ENCODE measurements at places on chromosomes 7 and 10.

GRCh38 chr10:132685101-132685891 lies 100.7 kb downstream of the NKX6-2 start:
- no peak for DNase-seq

- no peak for DNase-seq
Observed at GRCh38 chr7:33673029-33673700, 232.2 kb upstream of the BMPER start.

GRCh38 chr7:30928254-30928872 lies 16.7 kb downstream of the AQP1 start:
- DNase-seq, result no peak

DNA sequence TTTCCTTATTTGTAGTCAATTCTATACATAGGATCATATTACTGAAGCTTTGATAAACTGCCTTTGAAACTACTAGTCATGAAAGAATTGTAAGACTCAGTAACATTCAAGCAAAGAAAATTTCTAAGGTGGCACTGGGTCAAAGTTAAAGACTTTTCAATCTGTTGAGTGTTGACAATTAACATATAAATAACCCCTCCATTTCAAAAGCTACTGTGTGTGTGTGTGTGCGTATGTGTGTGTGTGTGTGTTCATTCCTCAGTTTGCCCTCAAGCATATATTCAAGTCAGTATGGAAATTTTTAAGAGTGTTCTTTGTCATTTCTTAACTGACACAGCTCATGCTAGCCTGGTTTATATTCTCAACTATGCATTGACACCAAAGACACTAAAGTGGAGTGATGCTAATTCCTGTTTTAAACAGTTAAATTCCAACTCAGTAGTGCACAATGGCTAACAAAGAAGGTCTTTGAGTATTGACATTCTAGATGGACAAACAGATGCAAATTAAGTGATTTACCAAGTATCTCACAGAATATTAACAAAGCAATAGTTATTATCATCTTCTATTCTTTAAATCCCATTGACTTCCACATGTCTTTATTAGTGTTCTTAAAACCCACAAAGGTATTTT lies 314.8 kb upstream of the GRM3 start:
- no peak for DNase-seq

GRCh38 chr10:113961182-113962031 lies 82.3 kb upstream of the ADRB1 start:
- no peak for DNase-seq

GRCh38 chr7:152177681-152178404 lies 152.4 kb downstream of the GALNT11 start:
- no peak for DNase-seq

DNA sequence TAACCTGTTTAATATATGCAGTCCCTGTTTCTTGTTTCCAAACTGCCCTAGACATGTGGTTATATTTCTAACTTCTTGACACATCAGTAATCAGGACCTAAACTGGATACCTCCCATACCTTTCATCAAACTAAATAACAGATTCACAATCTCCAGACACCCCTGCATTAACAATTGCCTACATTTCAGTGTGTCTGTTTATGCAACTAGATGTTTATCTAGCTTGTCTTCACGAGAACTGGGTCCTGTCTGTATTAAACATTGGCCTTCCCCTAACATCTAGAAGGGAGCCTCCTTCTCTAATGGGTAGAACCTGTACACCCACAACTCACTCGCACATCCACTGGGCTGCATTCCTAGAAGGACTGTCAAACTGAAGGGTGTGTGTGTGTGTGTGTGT lies 683.7 kb upstream of the FZD8 start:
- DNase-seq, result no peak

- DNase-seq, result no peak
Observed at GRCh38 chr10:35208949-35209613, 82.4 kb downstream of the CREM start.

DNA sequence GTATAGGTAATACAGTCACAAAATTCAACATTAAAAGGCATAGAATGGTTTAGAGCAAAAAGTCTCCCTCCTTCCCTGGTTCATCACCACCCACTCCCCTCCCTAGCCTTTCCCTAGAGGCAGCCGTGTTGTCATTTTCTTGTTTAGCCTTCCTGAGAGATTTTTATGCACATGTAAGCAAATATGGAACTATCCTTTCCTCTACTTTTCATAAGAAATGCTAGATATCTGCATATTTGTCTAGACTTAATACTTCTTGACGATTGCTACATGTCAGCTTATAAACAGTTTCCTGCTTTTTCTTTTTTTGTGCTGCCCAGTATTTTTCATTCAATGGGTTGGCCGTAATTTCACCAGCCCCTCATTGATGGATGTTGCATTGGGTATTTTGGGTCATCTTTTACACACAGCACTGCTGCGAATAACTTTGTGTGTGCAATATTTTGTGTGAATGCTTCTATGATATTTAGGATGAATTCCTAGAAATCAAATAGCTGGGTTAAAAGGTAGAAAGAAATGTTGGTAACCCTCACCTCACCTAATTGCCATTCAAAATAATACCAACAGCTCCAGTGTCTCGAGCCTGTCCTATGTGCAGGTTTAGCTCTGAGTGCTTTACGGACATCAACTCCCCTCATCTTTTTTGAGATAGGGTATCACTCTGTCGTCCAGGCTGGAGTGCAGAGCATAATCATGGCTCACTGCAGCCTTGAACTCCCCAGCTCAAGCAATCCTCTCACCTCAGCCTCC lies 6.9 kb downstream of the IRF5 start:
- DNase-seq, result no peak

- DNase-seq, result no peak
Observed at GRCh38 chr10:16933783-16934182, 116.6 kb upstream of the RSU1 start.

- DNase-seq, result no peak
Observed at GRCh38 chr10:32112055-32112454, 55.8 kb upstream of the KIF5B start.

- no peak for DNase-seq
Observed at GRCh38 chr7:8481752-8482446, 48.5 kb downstream of the NXPH1 start.

DNA sequence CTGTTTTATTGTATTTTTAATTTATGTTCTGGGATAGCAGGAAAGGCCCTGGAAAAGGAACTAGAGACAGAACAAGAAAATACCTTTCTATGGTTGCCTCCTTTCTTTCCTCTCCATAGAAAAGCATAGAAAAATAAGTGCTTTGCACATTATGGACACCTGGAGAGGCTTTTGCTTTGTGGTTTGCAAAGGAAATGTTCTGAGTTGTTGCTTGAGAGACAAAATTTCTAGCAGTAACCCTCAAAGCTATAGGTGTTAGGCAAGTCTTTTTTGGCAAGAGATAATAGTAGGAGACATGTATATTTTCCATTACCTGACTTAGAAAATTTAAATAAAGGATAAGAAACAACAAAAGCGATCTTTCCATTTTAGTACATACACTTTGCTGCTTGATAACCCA lies 378.6 kb upstream of the PRKCQ start:
- DNase-seq, result no peak

GRCh38 chr10:6365384-6365783 lies 162.7 kb downstream of the PFKFB3 start:
- DNase-seq, result no peak

DNA sequence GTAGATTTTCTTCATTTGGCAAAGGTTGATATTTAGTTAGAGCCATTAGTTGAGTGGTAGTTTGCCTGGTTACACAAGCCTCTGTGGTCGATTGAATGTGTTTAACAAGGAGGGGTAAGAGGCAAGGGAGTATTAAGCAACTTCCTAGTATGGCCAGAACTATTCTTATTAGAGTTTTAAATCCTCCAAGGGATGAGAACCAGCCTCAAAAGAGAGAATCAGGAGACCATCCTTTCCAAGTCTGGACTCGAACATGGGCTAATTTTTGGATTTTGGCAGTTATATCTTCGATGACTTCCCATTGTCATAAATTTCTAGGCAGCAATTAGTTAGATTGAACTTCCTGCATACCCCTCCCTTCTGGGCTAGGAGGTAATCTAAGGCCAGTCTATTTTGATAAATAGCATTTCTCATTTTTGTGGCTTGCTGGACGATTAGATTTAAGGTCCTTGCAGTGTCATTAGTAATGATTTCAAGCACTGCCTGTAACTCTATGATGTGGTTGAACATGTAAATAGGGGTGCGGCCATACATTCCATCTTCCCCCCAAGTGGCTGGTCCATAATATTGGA lies 219.5 kb upstream of the KCND2 start:
- no peak for DNase-seq

DNA sequence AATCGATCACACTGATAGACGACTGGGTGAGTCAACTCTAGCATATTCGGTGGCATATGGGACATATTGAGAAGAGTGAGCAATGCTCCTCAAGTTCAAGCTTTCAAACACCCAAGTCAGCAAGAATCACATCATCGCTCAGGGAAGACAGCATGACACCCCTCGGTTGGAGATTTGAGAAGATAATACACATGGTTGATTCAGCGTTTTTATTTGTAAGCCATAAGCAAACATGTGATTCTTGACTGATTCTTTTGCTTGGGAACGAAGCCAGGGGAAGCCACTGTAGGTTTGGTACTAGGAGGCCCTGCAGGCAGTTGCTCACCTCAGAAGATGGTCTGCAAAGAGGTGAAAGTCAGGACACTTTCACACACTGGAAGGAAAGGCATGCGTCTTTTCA lies 12.6 kb downstream of the UCMA start:
- no peak for DNase-seq

GRCh38 chr10:5566614-5567013 lies 41.9 kb downstream of the CALML3 start:
- no peak for DNase-seq

GRCh38 chr10:34235164-34235832 lies 579.8 kb downstream of the PARD3 start:
- peak; percentile 15 for DNase-seq

DNA sequence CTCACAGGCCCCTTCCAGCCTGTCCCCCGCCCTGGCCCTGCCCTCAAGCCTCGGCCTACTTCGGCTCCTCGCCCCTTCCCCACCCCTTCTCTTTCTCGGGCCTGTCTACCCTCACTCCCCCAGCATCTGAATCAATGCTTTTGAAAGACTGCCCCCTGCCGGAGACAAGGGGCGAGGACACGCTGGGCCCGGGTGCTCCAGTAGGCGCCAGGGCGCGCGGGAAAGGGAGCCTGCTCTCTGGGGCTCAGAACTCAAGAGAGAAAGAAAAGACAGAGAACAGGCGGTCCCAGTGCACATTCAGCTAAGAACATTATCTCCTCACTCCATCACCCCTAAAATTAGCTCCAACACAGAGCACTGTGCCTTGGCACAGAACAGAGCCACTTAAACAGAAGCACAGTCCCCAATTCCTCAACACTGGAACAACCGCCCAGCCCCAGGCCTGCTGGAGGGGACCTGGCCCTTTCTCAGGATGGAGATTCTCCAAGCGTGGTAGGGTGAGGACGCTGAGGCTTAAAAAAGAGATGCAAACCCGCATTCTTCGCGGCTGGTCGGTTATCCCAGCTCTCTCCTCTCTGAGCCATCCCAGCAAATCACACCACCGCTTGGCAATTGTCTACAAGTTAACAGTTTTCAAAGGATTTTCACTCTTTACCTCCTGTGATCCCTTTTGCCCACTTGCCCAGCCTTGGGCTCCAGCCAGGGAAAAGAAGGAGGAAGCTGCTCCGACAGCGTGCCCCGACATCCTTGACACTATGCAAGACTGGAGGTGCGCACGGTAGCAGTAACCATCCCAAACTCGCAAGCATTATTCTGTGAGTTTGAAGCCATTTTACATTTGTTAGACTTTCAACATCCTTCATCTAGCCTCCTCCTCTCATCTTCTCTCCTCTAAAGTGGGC lies 2.1 kb downstream of the GIGYF1 start:
- DNase-seq, result no peak

DNA sequence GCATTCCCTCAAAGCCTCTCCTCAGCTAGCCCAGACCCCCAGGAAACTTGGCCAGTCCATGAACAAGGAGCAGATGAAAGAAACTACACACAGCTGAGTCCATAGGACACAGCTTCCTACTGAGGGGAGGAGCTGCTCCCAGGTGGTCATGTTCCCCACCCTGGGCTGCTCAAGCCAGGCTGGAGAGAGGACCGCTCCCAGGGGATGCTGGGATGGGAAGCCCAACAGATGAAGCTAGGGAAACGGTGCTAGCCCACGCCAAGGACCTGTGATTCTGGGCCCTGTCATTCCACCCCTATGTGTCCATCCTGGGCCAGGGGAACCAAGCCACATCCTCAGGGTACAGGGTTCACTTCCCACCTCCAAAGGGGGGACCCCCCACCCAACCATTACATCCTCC lies 19.0 kb downstream of the KCNH2 start:
- no peak for DNase-seq

DNA sequence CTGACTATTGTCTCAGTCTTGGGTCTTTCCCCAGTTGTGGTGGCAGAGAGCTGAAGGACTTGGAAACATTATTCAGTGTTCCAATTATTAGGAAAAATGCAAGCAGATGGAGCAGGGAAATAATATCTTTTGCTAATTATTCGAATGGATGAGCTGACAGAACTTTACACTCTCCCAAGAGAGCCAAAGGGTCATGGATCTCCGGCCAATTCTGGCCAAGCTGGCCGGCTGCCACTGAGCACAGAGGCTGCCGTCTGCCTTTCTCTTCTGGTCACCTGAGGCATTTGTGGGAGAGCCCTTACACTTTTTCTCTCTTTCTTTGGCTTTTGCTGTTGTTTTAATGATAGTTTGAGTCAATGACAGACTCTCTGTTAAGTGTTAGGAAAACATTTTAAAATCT lies 22.2 kb upstream of the CNTNAP2 start:
- no peak for DNase-seq

- no peak for DNase-seq
Observed at GRCh38 chr10:111261081-111261615, 184.3 kb downstream of the ADRA2A start.

GRCh38 chr7:8751557-8752231 lies 318.3 kb downstream of the NXPH1 start:
- no peak for DNase-seq

GRCh38 chr7:120783721-120784120 lies 74.2 kb downstream of the TSPAN12 start:
- DNase-seq, result no peak

GRCh38 chr7:602341-603141 lies 82.9 kb upstream of the PDGFA start:
- DNase-seq, result no peak

GRCh38 chr10:71878327-71879034 lies 27.4 kb upstream of the PSAP start:
- no peak for DNase-seq

GRCh38 chr10:28387140-28387539 lies 84.3 kb upstream of the MPP7 start:
- DNase-seq, result no peak

- no peak for DNase-seq
Observed at GRCh38 chr10:75530299-75530698, 98.9 kb downstream of the LRMDA start.

DNA sequence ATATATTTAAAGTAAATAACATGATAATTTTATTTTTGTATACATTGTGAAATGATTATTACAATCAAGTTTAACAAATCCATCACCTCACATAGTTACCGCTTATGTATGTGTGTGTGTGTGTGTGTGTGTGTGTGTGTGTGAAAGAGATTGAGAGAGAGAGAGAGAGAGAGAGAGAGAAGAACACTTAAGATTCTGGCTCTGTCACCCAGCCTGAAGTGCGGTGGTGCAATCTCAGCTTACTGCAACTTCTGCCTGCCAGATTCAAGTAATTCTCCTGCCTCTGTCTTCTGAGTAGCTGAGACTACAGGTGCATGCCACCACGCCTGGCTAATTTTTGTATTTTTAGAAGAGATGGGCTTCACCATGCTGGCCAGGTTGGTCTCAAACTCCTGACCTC lies 17.8 kb downstream of the LYZL1 start:
- DNase-seq, result no peak
